ENCODE measurements at places on chromosomes 2 and 18. TPM values are rescaled to one million over a fixed set of nuclear protein-coding genes. Genes with fewer than 3 reads are reported as not detected.

Gene TRIB2
- 63.4 TPM for total RNA-seq

DNA sequence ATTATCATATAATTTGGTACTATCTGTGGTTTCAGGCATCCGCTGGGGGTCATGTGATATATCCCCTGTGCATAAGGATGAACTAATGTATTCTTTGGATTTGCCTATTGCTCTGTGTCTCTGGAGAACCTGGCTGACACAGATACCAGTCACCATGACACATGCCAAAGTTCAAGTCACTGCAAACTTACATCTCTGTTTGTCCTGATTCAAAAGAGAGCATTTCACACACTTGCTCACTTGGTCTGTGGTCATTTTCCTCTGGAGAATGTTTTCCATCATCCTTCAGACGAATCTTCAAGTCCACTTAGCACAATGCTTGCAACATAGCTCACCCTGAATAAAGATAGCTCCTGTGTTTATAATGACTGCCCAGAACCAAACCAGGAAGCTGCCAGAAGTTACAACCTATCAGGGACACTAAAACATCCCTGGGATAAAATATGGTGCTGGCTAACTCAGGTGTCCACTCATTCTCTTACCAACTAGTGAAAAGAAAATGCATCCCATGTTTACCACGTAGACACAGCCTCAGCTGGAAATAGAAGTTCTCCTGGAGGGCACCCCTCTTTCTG, 18.1 kb downstream of the SULT1C3 start:
- DNase-seq = no peak

- no peak for DNase-seq
Observed at GRCh38 chr18:5998907-5999306, 103.6 kb upstream of the TMEM200C start.

DNA sequence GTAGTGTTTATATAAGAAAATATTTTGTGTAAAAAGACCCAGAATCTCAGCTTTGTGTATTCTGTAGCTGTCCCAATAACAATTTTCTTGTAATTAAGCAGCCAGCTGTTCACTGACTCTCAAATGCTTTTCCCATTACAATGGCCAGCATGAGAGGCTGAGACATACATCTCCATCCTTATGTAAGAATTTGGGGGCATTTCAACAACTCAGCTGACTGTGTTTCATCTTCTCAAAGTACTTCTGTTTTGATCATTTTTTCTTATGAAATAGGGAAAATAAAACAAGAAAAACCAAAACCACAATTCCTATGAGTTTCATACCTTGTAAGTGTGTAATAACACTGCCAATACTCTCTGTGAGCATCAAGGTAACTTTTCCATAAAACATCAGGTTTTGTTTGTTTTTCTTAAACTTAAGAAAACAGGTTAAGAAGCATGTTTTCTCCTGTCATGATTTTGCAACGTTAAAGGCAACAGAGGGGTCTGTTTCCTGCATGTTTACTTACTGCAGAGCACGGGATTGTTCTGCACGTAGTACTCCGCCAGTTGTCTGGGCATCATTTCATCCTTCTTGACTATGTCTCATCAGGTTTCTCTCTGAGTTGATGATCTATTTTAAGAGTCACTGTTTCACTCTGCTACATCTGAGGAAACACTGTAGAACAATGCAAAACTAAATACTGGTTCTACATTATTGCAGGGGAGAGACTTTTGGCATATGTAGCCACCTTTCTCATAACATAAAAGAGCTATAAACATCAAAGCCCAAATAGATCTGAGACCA, 62.9 kb upstream of the CYRIA start:
- DNase-seq = no peak

DNA sequence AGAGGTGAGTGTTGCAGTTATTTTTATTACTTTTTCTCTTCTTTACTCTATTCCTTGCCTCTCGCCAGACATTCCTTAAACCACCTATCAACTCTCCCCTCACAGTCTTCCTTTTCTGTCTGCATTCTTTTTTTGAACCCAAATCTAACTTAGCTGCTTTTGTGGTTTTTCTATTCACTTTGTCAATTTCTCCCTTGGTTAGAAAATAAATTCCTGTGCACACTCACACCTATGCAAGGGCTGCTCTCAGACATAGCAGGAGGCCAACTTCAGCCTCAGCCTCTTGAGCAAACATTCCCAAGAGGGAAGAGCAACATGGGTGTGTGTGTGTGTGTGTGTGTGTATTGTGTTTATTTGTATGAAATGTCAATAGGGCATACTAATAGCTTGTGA, 808.6 kb downstream of the RNF144A start:
- DNase-seq = no peak

GRCh38 chr2:214341646-214342045, 69.2 kb upstream of the VWC2L start:
- no peak for DNase-seq

DNA sequence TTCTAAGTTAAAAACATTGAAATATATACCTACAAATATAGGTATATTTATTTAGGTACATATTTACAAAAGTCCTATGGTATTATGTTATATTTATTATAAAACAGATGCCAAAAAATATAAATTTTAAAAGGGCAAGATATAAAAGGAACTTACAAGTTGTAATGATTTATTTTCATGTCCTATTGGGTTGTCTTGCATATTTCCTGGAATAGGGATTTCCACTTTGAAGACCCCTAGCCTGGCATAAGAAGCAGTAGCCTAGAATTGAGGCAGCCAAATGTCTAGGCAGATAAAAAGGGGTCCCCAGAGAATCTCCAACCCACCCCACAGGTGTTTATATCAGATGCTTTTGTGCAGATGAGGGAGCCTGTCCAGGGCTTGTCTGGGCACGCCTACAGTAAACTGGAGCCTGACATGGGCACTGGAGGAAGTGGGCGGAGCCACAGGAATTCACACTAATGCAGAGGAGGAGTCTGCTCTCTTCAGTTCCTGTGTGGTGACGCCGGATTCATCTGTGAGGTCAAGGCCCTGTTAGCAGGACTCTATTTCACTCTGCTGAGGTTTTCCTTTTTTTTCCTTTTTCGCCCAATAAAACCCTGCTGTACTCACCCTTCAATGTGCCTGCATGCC, 1088.9 kb upstream of the PIK3C3 start:
- no peak for DNase-seq

- DNase-seq = peak; percentile 42
Observed at GRCh38 chr2:20427931-20428526, 18.8 kb upstream of the RHOB start.

- DNase-seq = no peak
Observed at GRCh38 chr2:89848763-89849368, 1157.4 kb downstream of the RPIA start.

GRCh38 chr2:76711490-76711889, 810.7 kb downstream of the LRRTM4 start:
- DNase-seq = no peak

DNA sequence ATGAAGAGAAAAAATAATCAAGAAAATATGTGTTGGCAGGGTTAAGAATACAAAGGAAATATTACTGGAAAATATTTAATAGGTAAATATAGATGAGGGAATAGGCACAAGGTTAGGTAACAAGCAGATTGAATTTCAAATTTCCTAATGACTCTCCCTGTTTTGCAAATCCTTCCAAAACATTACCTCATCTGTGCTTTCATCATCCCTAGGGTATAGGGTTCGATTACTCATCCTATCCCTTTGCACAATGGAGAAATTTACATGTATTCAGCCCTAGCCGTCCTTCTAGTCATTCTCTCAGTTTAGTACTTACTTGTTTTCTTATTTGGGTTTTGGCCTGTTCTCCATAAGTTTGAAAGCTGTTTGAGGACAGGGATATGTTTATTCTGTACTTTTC, 864.6 kb upstream of the FSHR start:
- no peak for DNase-seq

Gene LIPG
- total RNA-seq = 23.7 TPM

DNA sequence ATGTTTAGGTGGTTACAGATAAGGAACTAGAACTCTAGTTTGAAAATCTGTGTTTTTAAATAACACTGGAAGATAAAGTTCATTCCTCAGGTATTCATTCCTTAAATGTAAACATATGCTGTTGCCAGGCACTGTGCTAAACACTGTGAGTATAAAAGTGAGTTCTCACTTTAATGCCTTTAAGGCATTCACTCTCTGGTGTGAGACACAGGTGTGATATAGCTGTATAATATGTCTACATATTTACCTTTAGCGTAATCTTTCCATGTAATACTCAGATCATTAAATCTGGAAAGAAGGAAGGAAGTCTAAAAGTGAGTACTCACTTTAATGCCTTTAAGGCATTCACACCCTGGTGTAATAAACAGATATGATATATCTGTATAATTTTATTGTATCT, 472.6 kb downstream of the PARD3B start:
- no peak for DNase-seq
